ENCODE measurements at places on chromosomes 4 and X.

DNA sequence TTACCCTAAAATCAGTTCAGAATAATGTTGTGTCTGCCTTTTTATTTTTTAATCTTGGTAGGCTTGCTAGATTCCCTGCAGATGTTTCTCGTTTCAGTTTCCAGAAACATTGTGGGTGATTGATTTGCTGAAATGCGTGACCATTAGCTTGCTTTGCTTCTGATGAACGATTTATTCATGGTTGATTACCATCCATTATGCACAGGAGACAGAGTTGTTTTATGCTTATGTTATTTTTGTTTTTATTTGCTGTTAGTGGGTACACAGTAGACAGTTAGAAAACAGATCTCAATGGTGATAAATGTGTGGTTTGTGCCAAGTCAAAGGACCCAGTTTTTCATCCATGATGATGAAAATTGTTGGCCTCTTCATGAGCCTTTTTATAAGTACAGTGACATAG is 455.6 kb upstream of the BOD1L1 start:
- no peak for DNase-seq

DNA sequence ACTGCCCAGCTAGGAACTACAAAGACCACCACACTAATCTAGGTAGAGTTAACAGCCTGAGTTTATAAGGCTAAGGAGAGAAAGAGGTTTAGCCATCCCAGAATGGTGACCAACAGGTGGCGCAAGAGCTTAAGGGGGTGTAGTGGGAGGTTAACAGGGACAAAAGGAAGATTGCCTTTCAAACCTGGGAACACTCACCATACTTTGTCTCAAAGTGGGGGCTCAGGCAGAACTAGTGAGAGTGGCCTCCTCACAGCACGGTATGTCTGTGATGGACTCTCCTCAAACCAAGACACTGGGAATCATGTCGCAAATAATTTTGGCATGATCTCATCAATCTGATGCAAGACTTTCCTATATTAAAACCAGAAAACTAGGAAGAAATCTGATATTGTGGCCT is 23.4 kb downstream of the CCNI start:
- DNase-seq: no peak

- DNase-seq: no peak
Observed at GRCh38 chr4:104420766-104421165, 73.9 kb downstream of the CXXC4 start.

GRCh38 chr4:151226004-151226932 is 50.7 kb upstream of the PRSS48 start:
- DNase-seq: no peak

GRCh38 chr4:105232374-105232773 is 85.7 kb downstream of the TET2 start:
- DNase-seq: no peak

- no peak for DNase-seq
Observed at GRCh38 chr4:1033840-1034551, 22.6 kb downstream of the FGFRL1 start.

GRCh38 chrX:6095469-6095868 is 133.2 kb downstream of the NLGN4X start:
- DNase-seq: no peak

DNA sequence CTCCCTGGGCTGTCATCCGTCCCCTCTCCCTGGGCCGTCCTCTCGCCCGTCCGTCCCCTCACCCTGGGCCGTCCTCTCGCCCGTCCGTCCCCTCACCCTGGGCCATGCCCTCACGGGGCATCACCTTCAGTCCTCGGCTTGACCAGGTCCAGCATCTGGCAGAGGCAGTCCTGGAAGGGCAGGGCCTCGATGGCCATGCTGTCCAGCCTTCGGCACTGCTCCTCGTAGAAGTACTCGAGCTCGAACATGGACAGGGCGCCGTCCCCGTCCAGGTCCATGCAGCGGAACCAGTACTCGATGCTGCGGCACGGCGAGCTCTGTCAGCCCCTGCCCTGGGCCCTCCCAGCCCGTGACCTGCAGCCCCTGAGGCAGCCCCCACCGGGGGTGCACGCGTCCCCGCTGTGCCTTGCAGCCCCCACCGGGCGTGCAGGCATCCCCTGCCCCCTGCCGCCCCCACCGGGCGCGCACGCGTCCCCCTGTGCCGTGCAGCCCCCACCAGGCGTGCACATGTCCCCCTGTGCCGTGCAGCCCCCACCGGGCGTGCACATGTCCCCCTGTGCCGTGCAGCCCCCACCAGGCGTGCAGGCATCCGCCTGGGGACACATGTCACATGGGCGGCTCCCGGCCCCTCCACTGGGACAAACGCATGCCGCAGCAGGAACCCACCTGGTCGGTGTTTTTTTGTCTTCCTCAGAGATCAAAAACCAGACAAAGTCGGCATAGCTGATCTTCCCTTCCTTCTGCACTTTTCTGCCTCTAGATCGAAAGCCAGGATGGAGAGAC is 22.2 kb upstream of the GTPBP6 start:
- DNase-seq: no peak
